Heart right ventricle (tissue), 16 donors: ENCODE measurements at places on chromosomes 1 and 21. TPM values are rescaled to one million over a fixed set of nuclear protein-coding genes. Genes with fewer than 3 reads are reported as not detected.

TIAM1 gene
- 1.8 TPM for total RNA-seq

NHLH2 gene
- total RNA-seq, result not detected

TMEM200B gene
- 1.1 TPM for total RNA-seq

FRRS1 gene
- total RNA-seq, result 8.2 TPM

DNA sequence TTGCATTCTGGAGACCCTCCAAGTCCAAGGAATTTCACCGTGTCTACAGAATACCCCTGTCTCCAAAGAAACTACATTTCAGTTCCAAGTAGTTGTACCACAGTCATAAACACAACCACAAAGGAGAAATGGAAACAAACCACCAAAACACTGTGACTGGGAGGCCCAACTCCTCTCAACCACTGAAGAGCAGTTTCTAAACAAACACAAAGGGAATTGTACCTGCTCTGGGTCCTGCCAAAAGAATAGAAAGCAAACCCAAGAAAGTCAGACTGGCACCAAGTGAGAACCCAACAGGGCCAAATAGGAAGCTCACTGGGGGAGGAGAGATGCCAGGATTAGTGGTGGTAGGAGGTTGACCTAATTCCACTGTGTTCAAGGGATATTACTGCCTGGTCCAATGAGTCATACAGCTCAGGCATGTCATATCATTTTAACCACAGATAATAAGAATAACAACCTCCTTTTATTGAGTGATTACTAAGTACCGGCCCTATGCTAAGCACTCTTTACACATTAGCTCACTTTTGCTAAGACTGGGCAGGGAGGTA is 123.9 kb upstream of the PPP2R5A start:
- DNase-seq, result no peak
- H3K36me3 ChIP-seq, result no peaks in the 10 kb centered on the region
- H3K4me1 ChIP-seq, result peaks cover 28% of the 10 kb centered on the region
- H3K27ac ChIP-seq, result peak overlapping the region; percentile 12

DNA sequence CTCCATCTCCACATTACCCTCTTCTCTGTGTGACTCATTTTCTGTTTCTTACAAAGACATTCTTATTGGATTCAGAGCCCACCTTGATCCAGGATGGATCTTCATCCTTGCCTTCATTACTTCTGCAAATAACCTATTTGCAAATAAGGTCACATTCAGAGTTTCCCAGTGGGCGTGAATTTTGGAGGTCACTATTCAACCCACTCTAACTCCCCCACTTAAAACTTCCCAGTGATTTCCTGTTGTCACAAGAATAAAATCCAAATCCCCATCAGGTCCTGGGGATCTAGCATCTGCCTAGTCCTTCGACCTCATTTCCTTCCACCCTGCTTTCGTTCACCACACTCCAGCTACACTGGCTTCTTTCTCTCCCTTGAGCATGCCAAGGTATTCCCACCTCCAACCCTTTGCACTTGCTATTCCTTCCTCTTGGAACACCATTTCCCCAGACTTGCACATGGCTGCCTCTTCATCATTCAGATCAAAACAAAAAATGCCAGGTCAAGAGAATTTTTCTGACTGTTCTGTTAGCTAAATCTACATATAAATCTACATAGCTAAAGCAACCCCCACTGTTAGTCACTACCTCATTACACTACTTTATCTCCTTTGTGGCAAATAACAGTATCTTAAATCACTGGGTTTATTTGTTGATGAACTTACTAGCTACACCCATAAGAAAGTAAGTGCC is 187.2 kb downstream of the TOMM20 start:
- no peak overlapping the region for H3K27ac ChIP-seq
- H3K27me3 ChIP-seq, result no peaks in the 10 kb centered on the region
- H3K4me3 ChIP-seq, result no peak overlapping the region
- no peak for DNase-seq

DNA sequence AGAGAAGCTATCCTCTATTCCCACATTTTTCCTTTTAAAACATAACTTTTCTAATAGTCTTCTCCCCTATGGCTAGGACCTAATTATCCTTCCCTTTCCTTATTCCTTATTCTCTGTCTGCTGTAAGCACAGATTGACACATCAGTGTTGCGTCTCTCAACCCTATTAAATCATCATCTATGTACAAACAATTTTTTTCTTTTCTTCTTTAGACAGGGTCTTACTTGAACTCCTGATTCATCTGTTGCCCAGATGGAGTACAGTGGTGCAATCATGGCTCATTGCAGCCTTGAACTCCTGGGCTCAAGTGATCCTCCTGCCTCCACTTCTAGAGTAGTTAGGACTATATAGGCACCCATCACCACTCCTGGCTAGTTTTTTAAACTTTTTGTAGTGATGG is 8.3 kb downstream of the KLHDC9 start:
- H3K36me3 ChIP-seq, result peaks cover 37% of the 10 kb centered on the region
- H3K4me3 ChIP-seq, result no peak overlapping the region
- no peaks in the 10 kb centered on the region for H3K4me1 ChIP-seq

DNA sequence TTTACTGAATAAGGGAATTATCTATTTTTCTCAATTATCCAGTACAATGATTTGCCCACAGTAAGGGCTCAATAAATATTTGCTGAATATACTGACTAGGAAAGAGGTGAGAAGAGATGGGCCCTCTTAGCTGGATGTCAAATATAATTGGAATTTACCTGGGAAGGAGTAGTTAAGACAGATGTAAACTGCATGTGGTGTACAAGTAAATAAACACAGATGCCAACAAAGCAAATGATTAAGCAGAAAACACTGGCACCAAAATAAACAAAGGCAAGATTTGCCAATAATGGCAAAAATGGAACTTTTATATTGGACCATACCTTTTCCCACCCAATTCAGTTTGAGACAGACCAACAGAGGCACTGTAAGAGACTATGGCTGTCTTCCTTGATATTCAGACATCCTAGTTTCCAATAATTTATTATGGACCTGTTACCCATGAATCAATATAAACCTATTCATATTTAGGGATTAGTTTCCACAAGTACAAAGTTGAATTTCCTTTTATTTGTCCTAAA is 7.4 kb downstream of the PNRC2 start:
- no peak overlapping the region for H3K4me3 ChIP-seq
- H3K27me3 ChIP-seq, result no peaks in the 10 kb centered on the region

DNA sequence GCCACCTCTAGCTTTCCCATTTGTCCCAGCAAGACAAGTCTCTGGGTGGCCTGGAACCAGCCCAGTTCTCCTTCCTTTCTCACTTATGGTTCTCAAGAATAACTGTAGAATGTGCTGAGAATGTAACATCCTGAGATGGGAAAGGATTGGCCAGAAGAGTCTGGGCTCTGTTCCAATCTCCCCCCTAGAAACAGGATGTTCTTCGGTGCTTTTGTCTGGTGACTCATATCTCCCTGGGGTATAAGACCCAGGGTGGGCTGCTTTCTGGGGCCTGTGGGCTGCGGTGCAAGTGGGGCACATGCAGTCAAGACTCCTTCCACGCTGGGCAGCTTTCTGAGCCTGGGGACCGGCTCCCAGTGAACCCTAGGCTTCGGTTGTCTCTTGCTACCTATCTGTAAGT is 251.2 kb upstream of the POU3F1 start:
- H3K27me3 ChIP-seq, result peaks cover 67% of the 10 kb centered on the region
- H3K36me3 ChIP-seq, result no peaks in the 10 kb centered on the region
- no peaks in the 10 kb centered on the region for H3K4me1 ChIP-seq
- H3K27ac ChIP-seq, result no peak overlapping the region
- DNase-seq, result no peak
- H3K4me3 ChIP-seq, result no peak overlapping the region

GRCh38 chr1:160647329-160647720 is 481 bp upstream of the SLAMF1 start:
- H3K4me1 ChIP-seq, result peaks cover 4% of the 10 kb centered on the region
- H3K36me3 ChIP-seq, result no peaks in the 10 kb centered on the region
- H3K27ac ChIP-seq, result no peak overlapping the region
- no peaks in the 10 kb centered on the region for H3K27me3 ChIP-seq
- H3K4me3 ChIP-seq, result no peak overlapping the region

DNA sequence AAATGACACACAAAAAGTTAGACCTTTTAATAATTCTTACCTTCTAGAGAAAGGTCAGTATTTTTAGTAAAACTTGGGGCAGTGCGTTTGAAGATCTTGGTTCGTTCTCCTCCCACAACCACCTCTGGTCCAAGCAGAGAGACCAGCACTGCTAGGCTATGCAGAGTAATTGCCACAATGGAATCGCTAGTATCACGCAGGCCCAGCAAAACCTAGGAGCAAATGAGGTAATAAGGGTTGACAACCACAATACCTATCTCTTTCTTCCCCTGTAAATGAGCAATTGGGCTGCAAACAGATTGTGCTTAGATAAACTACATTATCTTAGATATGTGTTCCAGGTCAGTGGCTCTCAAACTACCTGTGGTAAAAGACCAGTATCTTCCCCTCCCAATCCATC is 34.7 kb downstream of the SCYL3 start:
- DNase-seq, result no peak
- H3K27ac ChIP-seq, result no peak overlapping the region
- H3K4me1 ChIP-seq, result no peaks in the 10 kb centered on the region
- H3K4me3 ChIP-seq, result no peak overlapping the region

DNA sequence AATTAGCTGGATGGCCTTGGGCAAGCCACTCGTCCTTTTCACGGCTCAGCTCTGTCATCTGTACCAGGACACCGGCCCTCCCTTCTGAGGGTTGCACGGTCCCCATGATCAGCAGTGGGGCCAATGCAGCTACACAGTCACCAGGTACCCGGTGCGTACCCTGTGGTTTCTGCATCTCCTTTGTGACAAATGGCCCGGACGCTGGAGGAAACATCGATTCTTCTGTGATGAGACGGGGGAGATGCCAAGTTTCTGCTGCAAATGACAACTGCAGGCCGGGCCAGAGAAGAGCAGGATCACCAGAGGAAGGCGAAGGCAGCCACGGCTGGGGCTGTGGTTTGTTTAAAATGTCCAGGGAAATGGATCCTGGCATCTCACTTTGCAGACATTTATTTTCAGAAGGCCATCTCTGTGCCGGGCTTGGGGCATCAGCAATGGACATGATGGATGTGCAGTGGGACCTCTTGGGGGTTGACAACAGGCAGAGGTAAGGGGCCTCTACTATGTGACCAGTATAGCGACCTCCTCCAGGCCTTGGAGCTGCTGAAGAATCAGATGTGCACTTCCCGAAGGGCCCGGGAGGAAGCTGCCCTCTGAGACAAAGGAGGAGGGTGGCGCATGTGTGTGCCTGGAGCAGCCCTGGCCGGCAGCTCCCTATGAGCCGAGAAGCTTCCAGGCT is 221.9 kb upstream of the C1orf174 start:
- DNase-seq, result no peak
- H3K36me3 ChIP-seq, result no peaks in the 10 kb centered on the region
- H3K27me3 ChIP-seq, result peaks cover 13% of the 10 kb centered on the region

- peak overlapping the region; percentile 93 for H3K27ac ChIP-seq
- no peak for DNase-seq
- no peaks in the 10 kb centered on the region for H3K27me3 ChIP-seq
These were observed 1.4 kb downstream of the ZNF697 start for GRCh38 chr1:119646521-119647227.

GRCh38 chr1:210722410-210723081 is 393.8 kb downstream of the HHAT start:
- H3K4me1 ChIP-seq, result no peaks in the 10 kb centered on the region
- no peak overlapping the region for H3K4me3 ChIP-seq
- H3K36me3 ChIP-seq, result no peaks in the 10 kb centered on the region
- no peak overlapping the region for H3K27ac ChIP-seq

GRCh38 chr1:159000625-159001024 is 9.1 kb upstream of the IFI16 start:
- peaks cover 9% of the 10 kb centered on the region for H3K4me1 ChIP-seq
- peak; percentile 71 for DNase-seq
- peak overlapping the region; percentile 77 for H3K27ac ChIP-seq
- H3K4me3 ChIP-seq, result peak overlapping the region; percentile 16

- no peaks in the 10 kb centered on the region for H3K4me1 ChIP-seq
- no peaks in the 10 kb centered on the region for H3K27me3 ChIP-seq
- H3K27ac ChIP-seq, result no peak overlapping the region
- no peaks in the 10 kb centered on the region for H3K36me3 ChIP-seq
- H3K4me3 ChIP-seq, result no peak overlapping the region
- DNase-seq, result peak; percentile 22
These were observed 17.1 kb upstream of the CCDC190 start for GRCh38 chr1:162878000-162878596.

DNA sequence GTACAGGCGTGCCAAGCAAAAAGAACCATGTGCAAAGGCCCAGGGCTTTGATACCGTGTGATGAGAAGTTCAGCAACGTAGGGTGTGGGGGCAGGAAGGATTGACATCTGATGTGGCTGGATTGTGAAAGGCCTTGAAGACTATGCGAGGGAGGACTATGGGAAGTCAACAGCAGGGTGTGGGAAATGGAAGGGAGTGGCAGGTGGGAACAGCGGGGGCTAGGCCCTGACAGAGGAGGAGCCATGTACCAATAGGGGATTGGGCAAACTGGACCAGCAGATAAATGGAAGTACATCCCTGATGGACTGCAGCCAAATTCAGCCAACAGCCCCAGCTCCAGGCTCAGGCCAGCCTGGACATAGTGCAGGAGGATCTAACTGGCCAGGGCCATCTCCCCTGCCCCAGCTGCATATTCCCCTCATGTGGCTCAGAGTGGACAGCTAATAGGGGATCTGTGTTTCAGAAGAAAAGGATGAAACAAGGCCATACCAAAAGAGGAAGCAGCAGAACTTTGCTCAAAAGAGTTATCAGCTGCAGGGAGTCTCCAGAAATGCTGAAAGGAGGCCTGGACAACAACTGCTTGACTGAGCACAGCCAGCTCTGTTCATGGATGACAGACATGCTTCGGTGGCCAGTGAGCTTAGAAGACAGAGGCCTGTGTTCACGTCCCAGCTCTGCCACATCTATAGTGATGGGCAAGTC is 140.2 kb upstream of the SGIP1 start:
- no peaks in the 10 kb centered on the region for H3K27me3 ChIP-seq
- DNase-seq, result no peak
- H3K36me3 ChIP-seq, result no peaks in the 10 kb centered on the region
- peaks cover 4% of the 10 kb centered on the region for H3K4me1 ChIP-seq

DNA sequence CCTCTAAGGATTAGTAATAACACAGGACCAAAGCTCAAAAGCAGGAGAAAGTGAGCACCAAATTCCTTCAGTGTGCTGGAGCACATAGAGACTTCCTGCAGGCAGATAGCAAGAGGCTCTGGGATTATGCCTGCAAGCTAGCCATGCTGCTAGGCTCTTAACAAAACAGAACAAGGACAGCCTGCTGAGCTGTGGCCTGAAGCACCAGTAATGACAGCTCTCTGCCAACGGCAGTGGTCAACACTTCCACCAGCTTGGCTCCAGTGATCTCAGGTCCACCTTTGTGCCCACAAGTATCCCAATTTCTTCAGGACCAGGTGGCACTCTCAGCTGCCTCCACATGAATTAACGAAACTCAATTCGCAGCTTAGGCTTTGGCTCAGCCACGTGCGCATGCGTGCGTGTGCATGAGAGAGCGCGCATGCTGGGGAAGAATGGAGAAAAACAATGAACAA is 64.2 kb downstream of the SLC45A1 start:
- peaks cover 44% of the 10 kb centered on the region for H3K36me3 ChIP-seq
- peak overlapping the region; percentile 35 for H3K27ac ChIP-seq
- DNase-seq, result no peak
- peaks cover 85% of the 10 kb centered on the region for H3K4me1 ChIP-seq
